ENCODE measurements at places on chromosomes 11 and 22. TPM values are rescaled to one million over a fixed set of nuclear protein-coding genes. Genes with fewer than 3 reads are reported as not detected.
A peak's percentile ranks its signal among the peaks of the same experiment; 100 is the strongest.

PGA5 gene
- total RNA-seq = not detected

APOA4 gene
- not detected for total RNA-seq

DNA sequence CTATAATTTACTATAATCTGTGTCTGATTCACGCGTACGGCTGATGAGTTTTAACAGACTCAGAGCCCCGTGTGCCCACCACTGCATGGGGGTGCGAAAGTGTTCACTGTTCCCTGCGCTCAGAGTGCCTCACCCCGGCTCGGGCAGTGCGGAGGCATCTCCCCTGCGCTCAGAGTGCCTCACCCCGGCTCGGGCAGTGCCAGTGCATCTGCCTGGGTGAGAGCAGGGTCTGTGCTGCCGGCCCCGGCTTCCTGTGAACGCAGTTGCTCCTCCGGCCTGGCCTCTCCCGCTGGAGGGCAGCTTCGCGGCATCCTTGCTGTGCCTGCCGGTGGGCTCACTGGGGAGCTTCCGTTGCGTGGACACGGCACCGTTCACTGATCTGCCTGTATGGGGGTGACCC, 14.2 kb downstream of the PTDSS2 start:
- peaks cover 2% of the 10 kb centered on the region for H3K36me3 ChIP-seq
- no peak overlapping the region for H3K27ac ChIP-seq
- no peaks in the 10 kb centered on the region for H3K27me3 ChIP-seq
- no peak overlapping the region for H3K4me3 ChIP-seq
- H3K4me1 ChIP-seq = no peaks in the 10 kb centered on the region
- no peak for DNase-seq

GRCh38 chr11:102582140-102582539, 43.0 kb downstream of the MMP20 start:
- no peak for DNase-seq
- peaks cover 12% of the 10 kb centered on the region for H3K4me1 ChIP-seq
- no peak overlapping the region for H3K4me3 ChIP-seq
- H3K27me3 ChIP-seq = no peaks in the 10 kb centered on the region
- H3K27ac ChIP-seq = no peak overlapping the region

DNA sequence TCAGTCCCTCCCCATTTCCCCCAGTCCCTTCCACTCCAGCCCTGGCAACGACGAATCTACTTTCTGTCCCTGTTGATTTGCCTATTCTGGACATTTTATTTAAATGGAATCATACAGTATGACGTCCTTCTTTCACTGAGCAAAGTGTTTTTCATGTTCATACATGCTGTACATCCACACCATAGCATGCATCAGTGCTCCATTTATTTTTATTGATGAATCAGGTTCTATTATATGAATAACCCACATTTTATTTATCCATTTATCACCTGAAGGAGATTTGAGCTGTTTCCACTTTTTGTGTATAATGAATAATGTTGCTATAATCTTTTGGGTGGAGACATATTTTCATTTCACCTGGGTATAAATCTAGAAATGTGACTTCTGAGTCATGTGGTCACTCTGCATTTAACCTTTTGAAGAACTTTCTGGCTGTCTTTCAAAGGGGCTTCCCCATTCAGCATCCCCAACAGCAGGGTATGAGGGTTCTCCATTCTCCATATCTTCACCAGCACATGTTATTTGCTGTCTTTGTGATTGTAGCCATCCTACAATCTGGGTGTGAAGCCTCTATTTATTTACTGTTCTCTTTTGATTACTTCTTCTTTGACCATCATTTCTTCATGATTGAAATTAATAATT, 531.7 kb downstream of the ETS1 start:
- H3K4me1 ChIP-seq = peaks cover 50% of the 10 kb centered on the region
- peak overlapping the region; percentile 2 for H3K27ac ChIP-seq
- no peak for DNase-seq
- peaks cover 3% of the 10 kb centered on the region for H3K36me3 ChIP-seq
- H3K4me3 ChIP-seq = no peak overlapping the region
- H3K27me3 ChIP-seq = no peaks in the 10 kb centered on the region
